Right renal pelvis (tissue), 4 donors: ENCODE measurements at places on chromosomes 6 and 20. TPM values are rescaled to one million over a fixed set of nuclear protein-coding genes. Genes with fewer than 3 reads are reported as not detected.

The ULBP3 gene
- 7.7 TPM for polyA plus RNA-seq

The SFT2D1 gene
- 80.0 TPM for polyA plus RNA-seq

The RARS2 gene
- polyA plus RNA-seq = 60.6 TPM

The MCHR2 gene
- 0.03 TPM for polyA plus RNA-seq

The TMEM74B gene
- polyA plus RNA-seq = 2.3 TPM

The PRSS16 gene
- 1.5 TPM for polyA plus RNA-seq

The GPR6 gene
- polyA plus RNA-seq = not detected

The GPLD1 gene
- 3.0 TPM for polyA plus RNA-seq

The WFDC12 gene
- not detected for polyA plus RNA-seq

The KIAA1755 gene
- 3.1 TPM for polyA plus RNA-seq

The SEMG1 gene
- polyA plus RNA-seq = not detected

The LBP gene
- not detected for polyA plus RNA-seq

The ZKSCAN3 gene
- polyA plus RNA-seq = 9.7 TPM

The TCF21 gene
- polyA plus RNA-seq = 210 TPM

The TSHZ2 gene
- polyA plus RNA-seq = 12.9 TPM

The OR12D3 gene
- polyA plus RNA-seq = not detected

The SERINC1 gene
- 274 TPM for polyA plus RNA-seq

The PNPLA1 gene
- 2.5 TPM for polyA plus RNA-seq

The FAM229B gene
- polyA plus RNA-seq = 58.9 TPM

The KCNQ2 gene
- 5.0 TPM for polyA plus RNA-seq

The RIPOR2 gene
- 6.2 TPM for polyA plus RNA-seq

The SPATS1 gene
- not detected for polyA plus RNA-seq

The ENPP4 gene
- polyA plus RNA-seq = 19.4 TPM

The METTL24 gene
- polyA plus RNA-seq = 17.3 TPM

The C20orf144 gene
- 0.26 TPM for polyA plus RNA-seq

The FNDC1 gene
- polyA plus RNA-seq = 8.9 TPM

The TBXT gene
- polyA plus RNA-seq = not detected

The DEFB114 gene
- not detected for polyA plus RNA-seq
